ENCODE measurements at places on chromosomes 6 and 20.

GRCh38 chr6:107538856-107539387 lies 49.0 kb downstream of the SOBP start:
- DNase-seq, result no peak

- DNase-seq, result no peak
Measured at GRCh38 chr6:80959034-80959433, 793.4 kb downstream of the TENT5A start.

- no peak for DNase-seq
Measured at GRCh38 chr20:53962388-53962787, 108.0 kb downstream of the BCAS1 start.

- no peak for DNase-seq
Measured at GRCh38 chr6:25966711-25967110, 4.1 kb downstream of the TRIM38 start.

- DNase-seq, result no peak
Measured at GRCh38 chr6:82095091-82095490, 152.5 kb downstream of the IBTK start.

- DNase-seq, result no peak
Measured at GRCh38 chr6:160775792-160776580, 73.9 kb downstream of the PLG start.

DNA sequence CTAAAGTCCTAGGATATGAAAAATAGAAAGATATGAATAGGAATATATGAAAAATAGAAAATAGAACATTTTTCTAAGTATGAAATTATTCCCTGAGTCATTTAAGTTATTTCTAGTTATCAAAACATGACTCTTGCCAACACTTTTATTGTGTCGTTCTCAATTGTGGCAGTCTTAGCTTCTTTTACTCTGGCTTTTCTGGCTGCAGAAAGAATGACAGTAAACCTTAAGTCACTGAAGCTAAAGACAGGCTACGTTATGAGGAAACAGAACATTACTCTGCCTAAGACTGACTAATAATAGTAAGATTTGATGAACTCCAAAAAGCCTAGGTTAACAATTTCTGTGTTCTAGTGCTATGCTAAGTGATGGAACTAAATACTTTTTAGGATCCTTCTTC lies 74.6 kb downstream of the AIG1 start:
- DNase-seq, result no peak

DNA sequence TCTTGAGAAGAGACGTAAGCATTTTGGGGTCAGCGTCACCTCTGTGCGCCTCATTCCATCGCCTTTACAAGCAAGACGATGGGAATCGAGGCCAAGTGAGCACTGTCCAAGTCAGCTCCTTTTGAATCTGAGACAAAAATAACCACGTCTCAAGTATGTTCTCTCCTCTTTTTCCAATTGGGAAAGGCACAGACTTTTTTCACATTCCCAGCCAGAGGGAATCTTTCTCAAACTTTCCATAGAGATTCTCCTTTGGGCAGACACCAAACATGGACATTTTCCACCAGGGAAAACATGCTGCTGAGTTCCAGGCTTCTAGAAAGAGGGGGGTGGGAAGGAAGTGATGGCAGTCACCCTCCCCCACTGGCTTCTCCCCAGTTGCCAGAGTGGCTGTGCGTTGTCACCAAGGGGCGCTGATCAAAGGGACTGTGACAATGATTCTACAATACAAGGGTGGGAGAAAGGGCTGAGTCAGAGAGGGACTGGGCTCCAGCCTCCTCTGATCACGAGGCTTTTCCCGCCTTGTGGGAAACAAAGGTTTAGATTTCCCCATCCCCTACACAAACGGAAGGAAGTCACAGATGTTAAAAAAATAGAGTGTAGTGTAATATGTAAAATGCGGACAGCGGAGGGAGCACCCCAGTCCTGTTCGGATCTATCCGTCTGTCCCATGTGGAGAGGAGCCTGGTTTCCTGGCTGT lies 281.9 kb upstream of the RNF24 start:
- DNase-seq, result no peak

GRCh38 chr20:19690462-19690861 lies 67.6 kb upstream of the RIN2 start:
- no peak for DNase-seq

DNA sequence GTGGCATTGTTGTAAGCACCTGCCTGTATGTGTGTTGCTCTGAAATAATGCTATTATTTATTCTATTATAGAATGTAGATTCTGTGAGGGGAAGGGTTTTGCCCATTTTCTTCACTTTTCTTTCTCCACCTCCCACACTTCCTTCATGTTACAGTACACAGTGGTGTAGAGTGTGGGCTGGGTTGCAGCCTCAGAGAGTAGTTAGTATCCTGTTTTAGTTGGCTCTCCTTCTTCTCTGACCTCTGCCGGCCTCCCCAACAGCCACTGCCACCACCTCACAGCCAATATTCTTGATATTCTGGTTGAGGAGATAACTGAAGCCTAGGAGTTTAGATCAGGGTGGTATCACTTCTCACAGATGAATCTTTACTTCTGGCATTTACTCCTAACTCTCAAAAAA lies 143.4 kb downstream of the BCKDHB start:
- DNase-seq, result no peak

GRCh38 chr20:32132911-32133549 lies 23.5 kb downstream of the TM9SF4 start:
- DNase-seq, result no peak

- no peak for DNase-seq
Measured at GRCh38 chr6:37287519-37288157, 29.7 kb upstream of the TMEM217 start.

- DNase-seq, result no peak
Measured at GRCh38 chr20:49887251-49888211, 27.8 kb downstream of the SPATA2 start.

- no peak for DNase-seq
Measured at GRCh38 chr6:136989571-136990241, 55.1 kb downstream of the IL20RA start.

DNA sequence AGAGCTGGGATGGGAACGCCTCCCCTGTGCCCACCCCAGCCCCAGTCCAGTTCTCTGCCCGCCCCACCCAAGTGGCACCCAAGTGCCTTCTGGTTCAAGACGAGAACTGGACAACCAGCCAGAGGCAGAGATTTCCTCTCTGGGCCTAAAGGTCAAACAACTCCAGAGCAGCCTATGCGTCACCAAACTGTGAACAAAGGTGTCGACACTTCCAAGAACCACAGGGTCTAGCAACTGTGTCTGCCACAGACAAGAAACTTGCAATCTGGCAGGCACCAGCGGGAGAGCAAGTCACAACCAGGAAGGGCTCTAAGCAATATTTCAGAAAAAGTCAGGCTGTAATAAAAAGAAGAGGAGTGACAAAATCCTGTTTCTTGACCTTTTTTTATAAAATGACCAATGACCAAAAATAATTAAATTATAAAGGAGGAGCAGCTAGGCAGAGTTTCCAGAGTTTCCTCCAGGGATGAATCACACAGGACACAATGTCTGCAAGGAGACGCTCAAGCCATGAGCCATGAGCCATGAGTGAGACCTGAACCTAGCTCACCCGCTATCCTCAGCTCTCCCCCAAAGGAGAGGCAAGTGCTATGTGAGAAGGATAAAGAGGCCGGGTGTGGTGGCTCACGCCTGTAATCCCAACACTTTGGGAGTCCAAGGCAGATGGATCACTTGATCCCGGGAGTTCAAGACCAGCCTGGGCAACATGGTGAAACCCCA lies 11.1 kb downstream of the EDEM2 start:
- DNase-seq, result no peak

- no peak for DNase-seq
Measured at GRCh38 chr6:113648698-113649097, 208.4 kb upstream of the MARCKS start.

GRCh38 chr20:40769677-40770285 lies 80.7 kb upstream of the MAFB start:
- DNase-seq, result no peak

DNA sequence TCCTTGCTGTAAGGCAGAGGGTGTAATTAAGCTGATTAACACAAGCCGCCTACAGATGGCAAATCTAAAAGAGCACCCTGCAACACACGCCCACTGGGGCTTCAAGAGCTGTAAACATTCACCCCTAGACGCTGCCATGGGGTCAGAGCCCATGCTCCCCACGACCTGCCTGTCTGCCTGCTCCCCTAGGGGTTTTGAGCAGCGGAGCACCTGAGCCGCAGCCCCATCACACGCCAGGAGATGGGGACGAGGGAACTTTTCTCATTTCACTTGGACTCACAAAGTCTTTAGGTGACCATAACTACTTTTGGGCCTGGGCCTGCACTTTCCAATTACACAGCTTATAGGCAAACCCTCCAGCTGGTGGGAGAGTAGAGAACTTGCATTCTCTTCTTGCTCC lies 99.0 kb upstream of the SOX4 start:
- no peak for DNase-seq

DNA sequence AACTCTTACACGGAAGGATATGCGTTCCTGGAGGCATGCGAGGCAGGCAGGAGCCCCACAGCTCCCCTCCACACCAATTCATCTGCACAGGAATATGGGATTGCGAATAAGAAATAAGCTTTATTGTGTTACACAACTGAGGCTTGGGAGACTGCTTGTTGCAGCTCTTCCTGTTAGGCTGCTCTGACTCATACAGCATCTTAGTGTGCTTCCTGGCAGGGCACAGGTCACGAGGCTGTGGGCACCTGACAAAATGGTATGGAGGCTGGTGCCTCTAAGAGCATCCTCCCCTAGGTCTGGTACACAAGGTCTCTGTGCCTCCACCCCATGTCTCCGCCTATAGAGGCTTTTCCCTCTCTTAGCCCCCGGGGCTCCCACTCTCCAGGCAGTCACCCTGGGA lies 6.8 kb downstream of the SLC22A3 start:
- DNase-seq, result no peak

DNA sequence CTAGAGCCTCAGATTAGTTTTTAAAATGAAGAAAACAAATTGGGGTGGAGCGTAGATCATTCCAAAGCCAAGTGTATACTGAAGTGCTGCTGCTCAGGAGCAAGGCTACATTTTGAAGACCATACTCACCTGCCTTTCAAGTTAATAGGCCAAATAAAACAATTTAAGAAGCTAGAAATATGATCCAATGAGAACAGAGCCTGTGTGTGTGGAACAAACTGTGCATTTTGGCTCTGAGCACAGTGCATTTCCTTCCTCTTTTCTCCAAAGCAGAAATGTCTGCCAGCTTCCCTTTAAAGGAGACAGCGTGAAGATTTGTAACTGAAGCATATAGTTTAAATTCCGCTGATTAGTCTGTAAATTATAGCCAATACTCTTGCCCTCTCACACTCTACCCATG lies 3.2 kb upstream of the IFNGR1 start:
- no peak for DNase-seq

DNA sequence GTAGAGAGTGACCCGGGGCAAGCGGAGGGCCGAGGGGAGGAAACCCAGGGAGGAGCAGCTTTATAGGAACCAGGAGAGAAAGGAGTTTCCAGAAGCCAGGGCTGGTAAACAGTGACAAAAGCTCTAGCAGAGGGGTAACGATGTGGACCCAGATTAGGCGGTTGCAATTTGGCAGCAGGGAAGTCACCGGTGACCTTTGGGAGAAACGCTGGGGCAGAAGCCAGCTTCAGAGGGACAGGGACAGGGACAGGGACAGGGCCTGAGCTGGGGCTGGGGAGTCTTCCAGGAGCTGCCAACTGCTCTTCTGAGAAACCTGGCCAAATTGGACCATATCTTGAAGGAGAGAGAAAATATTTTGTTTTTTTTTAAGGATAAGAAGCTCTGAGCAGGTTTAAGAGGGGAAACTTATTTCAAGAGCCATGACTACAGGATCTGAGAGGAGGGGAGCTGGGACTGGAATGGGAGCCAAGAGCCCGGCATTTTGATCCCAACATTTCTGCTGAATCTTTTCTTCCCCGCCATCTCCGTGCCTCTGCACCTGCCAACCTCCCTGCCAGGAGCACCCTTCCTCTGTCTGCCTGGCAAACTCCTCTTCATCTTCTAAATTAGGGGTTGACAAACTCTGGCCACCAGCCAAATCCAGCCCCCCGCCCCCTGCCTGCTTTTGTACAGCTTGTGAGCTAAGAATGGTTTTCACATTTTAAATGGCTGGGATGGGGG lies 22.6 kb upstream of the PREX1 start:
- DNase-seq, result no peak

GRCh38 chr6:124069230-124069950 lies 265.7 kb downstream of the NKAIN2 start:
- no peak for DNase-seq

GRCh38 chr6:32912951-32913350 lies 27.9 kb downstream of the HLA-DMB start:
- DNase-seq, result no peak

DNA sequence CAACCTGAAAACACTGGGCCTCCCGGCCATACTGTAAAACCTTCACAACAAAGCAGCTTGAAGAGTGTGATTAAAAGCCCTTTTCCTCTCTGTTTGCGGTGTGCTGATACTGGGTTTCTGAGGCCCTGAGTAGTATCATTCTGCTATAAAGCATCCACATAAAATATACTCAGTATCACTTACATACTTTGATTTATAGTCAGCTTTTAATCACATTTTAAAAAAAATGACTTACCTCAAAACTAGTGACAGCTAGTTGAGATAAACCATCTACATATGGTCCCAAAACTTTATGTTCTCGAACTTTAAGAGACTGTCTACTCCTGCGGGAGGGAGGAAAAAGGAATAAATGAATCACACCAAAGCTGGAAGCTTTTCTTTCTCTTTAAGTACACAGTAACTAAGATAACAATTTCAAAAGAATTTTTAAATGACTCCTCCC lies 135.7 kb downstream of the KIF13A start:
- DNase-seq, result no peak

GRCh38 chr20:58146081-58146745 lies 82.2 kb downstream of the ANKRD60 start:
- DNase-seq, result no peak

GRCh38 chr6:122753688-122754056 lies 25.8 kb upstream of the FABP7 start:
- DNase-seq, result no peak

GRCh38 chr20:63688228-63689045 lies 8.0 kb upstream of the TNFRSF6B start:
- DNase-seq, result no peak

- DNase-seq, result no peak
Measured at GRCh38 chr20:45173522-45173921, 1.2 kb upstream of the PI3 start.

- no peak for DNase-seq
Measured at GRCh38 chr6:39449022-39449421, 126.5 kb upstream of the KCNK16 start.

DNA sequence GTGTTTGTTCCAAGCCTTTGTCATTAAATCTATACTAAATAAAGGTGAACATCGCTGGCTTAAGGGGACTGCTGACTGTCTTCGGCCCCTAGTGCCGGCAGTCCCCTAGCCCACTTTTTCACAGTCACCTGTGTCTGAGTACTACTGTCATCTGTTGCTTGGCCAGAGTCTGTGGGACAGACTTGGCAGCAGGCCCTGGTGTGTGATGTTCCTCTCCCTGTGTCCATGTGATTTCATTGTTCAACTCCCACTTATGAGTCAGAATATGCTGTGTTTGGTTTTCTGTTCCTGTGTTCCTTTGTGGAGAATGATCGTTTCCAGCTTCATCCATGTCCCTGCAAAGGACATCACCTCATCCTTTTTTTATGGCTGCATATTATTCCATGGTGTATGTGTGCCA lies 133.4 kb downstream of the HAO1 start:
- DNase-seq, result no peak

- DNase-seq, result no peak
Measured at GRCh38 chr6:90068264-90068663, 174.0 kb downstream of the GJA10 start.

GRCh38 chr6:116003668-116004067 lies 57.0 kb downstream of the FRK start:
- DNase-seq, result no peak
